Fibroblast of skin of back (primary cell): ENCODE measurements at places on chromosomes 11 and 22.
A peak's percentile ranks its signal among the peaks of the same experiment; 100 is the strongest.

GRCh38 chr11:32172848-32173834, 82.3 kb downstream of the RCN1 start:
- DNase-seq, result peak; percentile 64

GRCh38 chr11:66291706-66292542, at the start of gene TMEM151A:
TSS of gene TMEM151A (plus strand) at chr11:66291894. CDS start at chr11:66292014, 120 bp downstream.
- no peak for DNase-seq

GRCh38 chr11:67632175-67632981, 2.6 kb upstream of the NUDT8 start:
- no peak for DNase-seq

DNA sequence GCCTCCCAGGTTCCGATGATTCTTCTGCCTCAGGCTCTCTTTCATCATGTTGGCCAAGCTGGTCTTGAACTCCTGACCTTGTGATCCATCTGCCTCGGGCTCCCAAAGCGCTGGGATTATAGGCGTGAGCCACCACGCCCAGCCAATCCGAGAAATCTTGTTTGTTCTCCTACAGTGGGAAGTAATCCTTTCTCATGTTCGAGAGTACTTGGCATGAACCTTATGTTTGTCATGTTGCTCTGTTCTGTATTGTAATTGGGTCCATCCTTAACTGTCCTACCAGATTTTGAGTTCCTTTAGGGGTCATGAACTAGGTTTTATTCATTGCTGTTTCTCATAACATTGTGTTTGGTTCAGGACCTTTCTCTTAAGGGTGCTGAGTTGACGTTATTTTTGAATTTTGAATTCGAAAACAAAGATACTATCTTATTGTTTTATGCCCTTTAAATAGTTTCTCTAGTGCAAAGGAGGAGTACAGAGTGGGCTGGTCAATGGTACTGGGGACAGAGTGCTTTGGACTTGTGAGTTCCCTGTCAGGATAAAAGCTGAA, 113.4 kb upstream of the RRM1 start:
- DNase-seq, result no peak

GRCh38 chr11:130216221-130216550, 56.6 kb downstream of the ST14 start:
- DNase-seq, result no peak

GRCh38 chr22:49426098-49426497, 401.6 kb downstream of the BRD1 start:
- no peak for DNase-seq

DNA sequence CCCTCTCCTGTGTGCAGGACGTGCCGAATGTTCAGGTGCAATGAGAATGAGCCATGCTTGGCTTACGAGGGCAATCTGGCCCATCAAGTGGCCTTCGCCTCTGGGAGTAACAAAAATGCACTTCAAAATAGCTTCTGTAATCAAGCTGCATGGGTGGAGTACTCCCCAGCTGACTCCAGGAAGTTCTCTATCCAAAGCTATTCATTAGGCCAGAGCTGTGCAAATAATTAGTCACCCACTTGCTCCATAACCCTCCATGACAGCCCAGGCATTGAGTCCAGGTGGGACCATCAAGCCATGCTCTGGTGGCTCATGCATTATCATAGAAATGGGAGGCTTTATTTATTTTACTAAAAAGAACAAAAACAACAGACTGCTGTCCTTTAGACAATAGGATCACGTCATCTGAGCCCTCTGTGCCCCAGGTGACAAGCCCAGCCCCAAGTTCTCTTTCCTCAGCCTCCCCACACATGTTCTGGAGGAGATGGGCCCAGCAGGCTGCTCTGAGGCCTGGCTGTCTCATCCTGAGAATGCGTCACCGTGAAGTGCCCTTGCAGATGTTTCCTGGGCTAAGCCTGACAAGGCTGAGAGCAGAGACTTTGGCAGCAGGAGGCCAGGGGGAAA, 244.7 kb downstream of the ETS1 start:
- DNase-seq, result peak; percentile 69

DNA sequence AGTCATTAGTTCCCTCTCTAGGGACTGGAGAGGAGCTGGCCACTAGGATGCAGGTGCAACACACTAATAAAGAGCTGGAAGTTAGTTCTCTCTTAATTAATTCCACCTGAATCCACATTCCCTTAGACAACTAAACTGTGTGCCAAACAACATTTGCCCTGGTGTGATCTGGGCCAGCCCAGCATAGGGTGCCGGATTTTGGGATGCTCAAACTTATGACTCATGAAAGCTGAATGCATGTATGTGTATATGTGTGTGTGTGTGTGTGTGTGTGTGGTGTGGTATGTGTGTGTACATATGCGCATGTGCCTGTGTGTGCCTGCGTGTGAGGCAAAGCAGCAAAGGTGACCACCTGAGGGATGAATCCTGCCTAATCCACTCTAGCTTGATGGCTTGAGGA, 110.7 kb downstream of the EHF start:
- DNase-seq, result peak; percentile 2

DNA sequence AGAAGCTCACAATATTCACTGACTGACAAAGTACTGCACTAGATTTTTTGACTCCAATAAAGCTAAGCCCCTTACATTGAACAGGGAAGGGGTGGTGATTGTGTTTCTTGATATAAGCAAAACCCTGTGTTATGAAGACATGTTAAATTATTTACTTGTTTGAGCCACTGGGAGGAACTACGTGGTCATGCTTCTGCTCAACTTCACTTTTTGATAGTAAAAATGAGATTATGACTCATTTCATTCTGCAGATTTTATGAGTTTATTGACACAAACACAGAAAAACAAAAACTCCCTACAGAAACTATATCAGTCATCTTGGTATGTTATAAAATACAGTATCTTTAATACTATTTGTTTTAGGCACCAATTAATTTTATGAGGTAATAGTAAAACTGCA, 124.7 kb downstream of the CADM1 start:
- DNase-seq, result no peak

DNA sequence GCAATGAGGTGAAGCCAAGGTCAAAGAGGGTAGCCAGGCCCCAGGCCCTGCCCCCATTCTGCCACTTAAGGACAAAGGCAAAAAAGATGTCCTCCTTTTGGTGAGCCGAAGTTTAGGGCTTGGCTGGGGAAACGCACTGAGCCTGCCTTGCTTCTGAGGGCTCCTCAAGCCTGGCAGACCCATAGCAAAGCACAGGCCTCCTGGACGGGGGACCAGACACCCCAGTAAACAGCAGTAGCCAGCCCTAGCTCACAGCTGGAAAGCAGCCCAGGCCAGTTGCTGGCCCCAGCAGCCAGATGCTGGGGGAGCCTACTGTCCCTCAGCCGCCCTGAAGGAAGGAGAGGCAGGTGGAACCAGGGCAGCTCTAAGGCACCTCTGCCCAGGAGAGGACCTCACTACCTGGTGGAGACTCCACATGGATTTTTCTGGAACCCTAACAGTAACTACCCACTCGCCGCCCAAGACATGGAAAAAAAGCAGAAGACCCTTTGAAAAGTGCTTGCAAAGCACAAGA, 3.8 kb upstream of the PYGM start:
- DNase-seq, result no peak

DNA sequence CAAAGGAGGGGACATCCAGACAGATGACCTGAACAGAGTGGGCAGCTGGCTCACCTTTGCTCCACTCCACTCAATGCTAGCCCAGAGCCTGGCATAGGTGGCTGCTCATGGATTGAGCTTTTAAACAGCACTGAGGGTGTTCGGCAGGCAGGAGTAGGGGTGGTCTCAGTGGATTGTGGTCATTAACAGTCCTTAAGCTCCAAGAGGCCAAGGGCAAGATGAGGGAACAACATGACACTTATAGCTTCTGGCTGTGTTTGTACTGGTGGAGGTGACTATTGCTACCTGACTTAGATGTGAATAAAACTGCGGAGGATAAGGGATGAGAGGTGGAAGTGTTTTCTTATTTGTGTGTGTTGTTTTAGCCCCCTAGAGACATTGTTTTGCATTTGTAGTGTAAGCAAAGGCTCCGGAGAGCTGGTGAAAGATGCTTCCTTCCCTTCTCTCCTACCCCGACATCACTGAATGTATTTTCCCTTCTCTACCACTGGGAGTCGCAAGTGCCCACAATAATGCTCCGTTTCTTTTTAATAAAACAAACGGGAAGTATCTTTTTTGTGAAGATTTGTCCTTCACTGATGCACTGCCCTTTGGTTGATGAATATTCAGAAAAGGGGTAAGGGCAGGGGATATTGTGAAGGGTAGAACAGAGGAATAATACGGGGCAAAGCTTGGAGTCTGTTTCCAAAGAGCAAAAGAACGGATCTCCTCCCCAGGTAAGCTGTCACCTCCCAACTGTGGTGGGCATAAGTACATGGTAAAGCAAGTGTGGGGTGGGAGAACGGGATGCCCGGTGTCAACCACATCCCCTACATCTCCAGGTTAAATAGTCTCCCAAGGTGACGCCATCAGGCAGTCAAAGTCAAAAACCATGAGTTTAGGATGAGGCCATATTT, 27.5 kb upstream of the MTNR1B start:
- DNase-seq, result peak; percentile 53

- peak; percentile 98 for DNase-seq
Observed at GRCh38 chr22:30830907-30831306, 136.2 kb downstream of the OSBP2 start.

- DNase-seq, result peak; percentile 56
Observed at GRCh38 chr22:37018815-37019308, 385 bp downstream of the TST start.

DNA sequence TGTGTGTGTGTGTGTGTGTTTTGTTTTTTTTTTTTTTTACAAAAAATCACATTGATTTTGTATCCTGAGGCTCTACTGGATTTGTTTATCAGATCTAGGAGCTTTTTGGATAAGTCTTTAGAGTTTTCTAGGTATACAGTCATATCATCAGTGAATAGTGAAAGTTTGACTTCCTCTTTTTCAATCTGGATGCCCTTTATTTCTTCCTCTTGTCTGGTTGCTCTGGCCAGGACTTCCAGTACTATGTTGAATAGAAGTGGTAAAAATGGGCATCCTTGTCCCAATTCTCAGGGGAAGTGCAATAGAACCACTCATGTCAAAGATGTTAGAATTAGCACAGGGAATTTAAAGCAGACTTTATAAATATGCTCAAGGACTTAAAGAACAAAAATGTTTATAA, 32.6 kb upstream of the PRDM11 start:
- no peak for DNase-seq

GRCh38 chr11:63708764-63709163, 27.5 kb downstream of the RTN3 start:
- no peak for DNase-seq

GRCh38 chr11:69510471-69511357, 29.3 kb downstream of the LINC01488 start:
- peak; percentile 86 for DNase-seq

GRCh38 chr22:24503843-24504338, 8.8 kb downstream of the UPB1 start:
- no peak for DNase-seq

DNA sequence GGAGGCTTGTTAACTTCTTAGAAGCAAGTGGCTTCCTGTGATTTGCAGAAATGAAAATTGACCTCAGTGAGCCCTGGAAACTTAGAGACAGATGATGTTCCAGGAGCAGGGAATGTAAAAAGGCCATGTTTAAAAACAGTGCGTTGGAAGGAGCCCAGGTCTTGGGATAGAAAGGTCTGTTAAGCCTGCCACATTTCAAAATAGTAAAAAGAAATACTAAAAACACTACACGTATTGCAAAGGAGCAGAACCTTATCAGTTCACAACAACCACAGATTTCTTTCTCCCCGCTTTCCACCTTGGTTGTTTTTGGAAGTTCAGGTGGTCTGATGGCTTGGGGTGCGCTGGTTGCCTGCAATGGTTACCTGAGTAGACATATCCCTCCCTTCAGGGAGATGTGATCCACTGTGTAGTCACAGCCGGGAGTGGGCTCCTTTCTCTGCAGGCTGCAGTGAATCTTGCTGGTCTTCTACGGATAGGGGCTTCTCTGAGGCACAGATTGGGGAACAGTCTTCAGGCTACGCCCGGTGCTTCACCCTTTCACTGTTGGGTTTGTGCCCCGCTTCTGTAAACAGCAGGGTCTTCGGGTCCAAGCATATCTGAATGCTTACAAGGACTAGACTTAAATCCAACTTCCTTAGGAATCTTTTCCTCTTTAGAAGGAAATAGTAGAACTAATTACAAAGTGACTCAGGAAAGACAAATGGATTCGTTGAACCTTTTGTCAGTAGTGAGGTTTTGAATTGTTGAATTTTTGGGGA, 1.9 kb downstream of the TEAD1 start:
- peak; percentile 57 for DNase-seq
